ENCODE measurements at places on chromosomes 6 and 20.
A peak's percentile ranks its signal among the peaks of the same experiment; 100 is the strongest.

- DNase-seq, result no peak
These were observed 142.4 kb downstream of the BCAS1 start for GRCh38 chr20:53927990-53928389.

- DNase-seq, result peak; percentile 93
These were observed 36.8 kb downstream of the ZMYND8 start for GRCh38 chr20:47319517-47320252.

- DNase-seq, result no peak
These were observed 57.2 kb downstream of the SHLD1 start for GRCh38 chr20:5807431-5807830.

GRCh38 chr6:127833336-127833735 lies 67.5 kb downstream of the THEMIS start:
- no peak for DNase-seq

GRCh38 chr6:169828176-169828575 lies 76.8 kb downstream of the ERMARD start:
- no peak for DNase-seq

DNA sequence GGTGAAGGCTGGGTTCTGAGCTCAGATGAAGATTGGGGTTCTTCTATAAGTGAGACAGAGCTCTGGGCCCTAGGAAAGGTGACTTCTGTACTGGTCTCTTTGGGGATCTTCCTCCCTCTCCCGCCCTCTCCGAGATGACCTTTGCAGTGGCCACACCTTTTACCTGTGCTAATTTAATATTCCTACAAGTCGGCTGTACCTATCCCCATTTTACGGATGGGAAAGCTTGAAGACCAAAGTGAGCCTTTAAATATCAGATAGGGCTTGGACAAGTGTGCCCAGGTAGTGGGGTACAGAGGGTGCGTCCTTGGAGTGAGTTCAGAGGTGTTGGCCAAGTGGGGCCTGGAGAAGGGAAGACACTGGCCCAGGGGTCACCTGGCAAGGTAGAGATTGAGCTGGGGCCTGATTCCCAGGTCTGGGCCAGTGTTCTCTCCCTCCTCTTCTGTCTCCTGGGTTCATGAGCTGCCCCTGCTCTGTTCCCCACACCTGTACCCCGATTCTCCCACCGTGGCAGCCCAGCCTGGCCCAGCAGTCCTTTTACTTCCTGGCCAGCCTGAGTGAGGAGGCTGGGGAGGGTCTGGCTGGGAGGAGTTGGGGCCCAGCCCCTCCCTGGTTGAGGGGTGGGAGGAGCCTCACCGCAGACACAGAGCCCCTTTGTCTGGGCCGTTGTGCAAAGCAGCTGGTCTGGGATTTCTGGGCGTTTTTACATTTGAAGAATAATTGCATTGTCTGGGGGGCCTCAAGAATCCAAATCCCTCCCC lies 152.1 kb upstream of the RNF24 start:
- DNase-seq, result no peak

DNA sequence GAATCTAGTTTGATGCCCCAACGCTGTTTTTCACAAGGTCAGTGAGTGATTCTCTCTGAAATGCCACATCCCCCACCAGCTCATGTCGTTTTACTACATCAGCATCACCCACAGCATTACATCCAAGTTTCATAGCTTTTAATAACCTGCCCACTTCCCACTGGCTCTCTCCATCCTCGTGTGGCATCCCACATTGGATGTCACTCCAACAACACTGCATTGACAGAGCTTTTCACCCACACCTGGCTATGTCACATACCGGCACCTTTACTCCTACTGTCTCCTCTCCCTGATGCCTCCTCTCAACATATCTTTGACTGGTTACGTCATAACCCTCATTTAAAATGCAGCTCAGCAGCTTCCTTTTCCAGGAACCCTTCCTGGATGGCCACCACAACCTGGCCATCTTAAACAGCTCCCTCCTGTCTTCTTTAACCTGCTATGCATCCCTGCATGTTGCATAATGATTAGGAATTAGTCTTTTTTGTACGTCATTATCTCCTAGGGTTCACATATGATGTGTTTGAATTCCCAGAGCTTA lies 5.0 kb upstream of the ADTRP start:
- DNase-seq, result no peak

GRCh38 chr6:88008411-88008810 lies 39.2 kb upstream of the SPACA1 start:
- no peak for DNase-seq

DNA sequence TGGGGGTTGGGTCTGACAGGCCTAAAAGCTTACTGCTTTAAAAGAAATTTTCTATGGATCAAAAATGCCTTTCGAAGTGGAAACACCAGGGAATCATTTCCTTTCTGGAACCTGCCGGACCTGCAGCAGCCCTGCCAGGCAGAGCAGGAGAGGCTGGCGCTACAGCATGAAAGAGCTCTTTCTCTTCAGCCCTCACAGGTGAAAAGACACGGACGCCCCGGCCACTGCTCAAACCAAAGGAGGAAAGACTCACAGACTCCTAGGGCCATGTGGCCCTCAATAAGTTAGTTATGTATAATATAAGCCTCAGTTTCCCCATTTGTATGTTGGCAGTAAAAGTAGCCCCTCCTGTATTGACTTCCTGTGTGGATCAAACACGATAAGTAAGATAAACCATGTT lies 8.3 kb downstream of the SCML4 start:
- no peak for DNase-seq

DNA sequence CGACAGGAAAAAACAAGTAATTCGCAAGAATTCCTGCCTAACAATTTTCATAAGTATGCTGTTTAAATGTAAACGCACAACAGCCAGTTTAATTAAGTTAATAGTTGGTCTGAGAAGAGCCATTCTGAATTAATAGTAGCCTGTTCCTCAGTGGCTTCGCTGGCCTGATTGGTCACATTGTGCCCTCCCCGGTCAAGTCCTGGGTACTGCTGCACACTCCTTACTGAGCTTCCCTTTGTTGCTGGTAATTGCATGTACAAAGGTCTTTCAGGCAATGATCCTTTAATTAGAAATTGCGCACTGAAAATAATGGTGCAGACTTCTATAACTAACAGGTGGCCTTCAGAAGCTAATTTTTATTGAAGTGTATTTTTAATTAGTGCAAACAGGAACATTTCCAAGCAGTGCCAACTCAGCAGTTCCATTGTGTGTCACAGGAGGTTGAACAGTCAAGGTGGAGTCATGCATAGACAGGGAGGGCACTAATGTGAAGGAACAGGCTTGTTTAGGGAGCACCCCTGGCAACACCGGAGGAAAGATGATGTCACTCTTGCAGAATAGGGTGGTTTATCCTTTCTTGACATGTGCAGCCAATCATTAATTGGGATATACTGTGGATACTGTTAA lies 92.6 kb upstream of the SLC22A23 start:
- no peak for DNase-seq

- DNase-seq, result no peak
These were observed 25.1 kb downstream of the RGS17 start for GRCh38 chr6:153106021-153106420.

DNA sequence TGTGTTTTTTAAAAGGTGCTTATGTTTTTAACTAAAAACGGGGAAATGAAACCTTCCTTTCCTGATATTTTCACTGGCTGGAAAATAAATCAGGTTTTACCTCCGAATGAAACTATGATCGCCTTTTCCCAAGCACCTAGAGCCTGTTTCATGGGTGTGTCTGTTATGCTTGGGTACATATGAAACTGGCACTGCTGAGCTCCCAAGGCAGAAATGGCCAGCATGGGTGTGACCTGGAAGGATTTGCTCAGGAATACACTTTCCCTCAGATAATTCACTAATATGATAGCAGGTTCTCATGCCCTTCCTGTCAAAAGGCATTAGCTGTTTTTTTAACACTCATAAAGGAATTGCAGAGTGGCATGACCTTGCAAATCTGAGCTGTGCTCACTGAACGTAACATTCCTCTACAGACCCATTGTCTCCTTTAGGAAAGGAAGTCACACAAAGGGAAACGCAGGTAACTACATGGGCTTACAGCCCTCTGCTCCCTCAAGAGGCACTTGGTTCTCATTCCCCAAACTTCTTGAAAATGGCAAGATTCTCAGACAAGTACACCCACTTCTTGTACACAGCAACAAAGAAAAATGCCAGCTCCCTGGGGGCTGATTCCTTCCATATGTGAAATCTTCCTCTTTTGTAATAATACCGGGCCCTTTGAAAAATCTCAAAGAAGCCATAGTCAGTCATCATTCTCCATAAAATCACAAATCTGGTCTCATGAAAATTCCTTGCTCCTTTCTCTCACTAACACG lies 72.7 kb downstream of the METTL24 start:
- no peak for DNase-seq

- no peak for DNase-seq
These were observed 23.7 kb upstream of the ID1 start for GRCh38 chr20:31581391-31581790.

- no peak for DNase-seq
These were observed 195.8 kb upstream of the FUT9 start for GRCh38 chr6:95819939-95820338.

- DNase-seq, result no peak
These were observed 263.7 kb downstream of the TBX18 start for GRCh38 chr6:84500726-84501125.

DNA sequence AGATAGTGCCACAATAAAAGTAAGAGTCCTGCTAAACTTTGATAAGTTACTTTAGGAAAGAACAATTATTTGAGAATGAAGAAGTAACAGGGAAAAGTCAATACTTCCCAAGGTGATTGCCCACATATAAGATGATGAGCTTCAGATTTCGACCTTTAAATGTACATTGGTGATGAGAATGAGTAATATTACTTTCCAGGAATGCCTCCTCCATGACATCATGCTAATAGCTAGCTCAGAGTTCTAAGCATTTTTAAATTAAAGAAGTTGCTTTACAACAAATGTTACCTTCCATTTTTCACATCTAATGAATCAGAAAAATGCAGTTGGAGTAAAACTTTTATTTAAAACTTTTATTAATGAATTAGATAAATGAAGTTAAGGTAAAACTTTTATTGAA lies 22.5 kb upstream of the OPN5 start:
- no peak for DNase-seq

DNA sequence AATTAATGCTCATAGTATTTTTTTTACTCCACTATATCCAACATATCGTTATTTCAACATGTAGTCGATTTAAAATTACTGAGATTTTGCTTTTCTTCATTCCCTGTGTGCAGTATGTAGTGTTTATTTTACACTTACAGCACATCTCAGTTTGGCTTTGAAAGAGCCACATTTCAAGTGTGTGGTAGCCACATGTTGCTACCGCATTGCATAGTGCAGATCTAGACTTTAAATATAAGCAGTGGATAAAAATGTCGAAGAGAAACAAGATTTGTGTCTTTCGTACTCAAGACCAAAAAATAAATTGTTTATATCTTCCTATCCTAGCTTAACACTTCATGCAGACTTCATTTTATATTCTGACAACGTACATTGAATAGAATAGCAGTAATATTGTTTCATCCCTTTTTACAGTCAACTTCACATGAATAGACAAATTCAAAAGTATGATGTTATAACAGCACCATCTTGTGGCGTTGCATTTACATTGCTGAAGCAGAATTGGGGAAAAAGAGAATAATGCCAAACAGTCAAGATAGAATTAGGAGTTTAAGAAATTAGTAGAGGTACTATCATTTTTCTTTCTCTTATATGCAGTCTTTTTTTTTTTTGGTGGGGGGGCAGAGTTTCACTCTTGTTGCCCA lies 29.9 kb downstream of the FBXO5 start:
- DNase-seq, result peak; percentile 15

DNA sequence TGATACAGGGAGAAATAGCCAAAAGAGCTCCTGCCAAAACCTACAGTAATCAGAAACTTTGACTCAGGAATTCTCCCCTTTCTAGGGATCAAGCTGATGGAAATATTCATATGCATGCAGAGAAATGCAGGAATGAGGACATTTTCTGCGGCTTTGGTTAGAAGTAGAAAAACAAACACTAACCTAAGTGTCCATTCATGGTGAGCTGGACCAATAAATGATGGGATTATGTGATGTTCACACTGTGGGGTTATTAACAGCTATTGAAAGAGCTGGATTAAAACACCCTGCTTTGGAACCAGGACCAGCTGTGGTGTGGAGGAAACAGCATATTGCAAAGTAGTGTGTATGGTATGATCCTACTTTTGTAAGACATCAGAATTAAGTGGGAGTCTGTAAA lies 143.1 kb downstream of the SYCP2 start:
- DNase-seq, result no peak

GRCh38 chr20:16381444-16381843 lies 191.8 kb downstream of the KIF16B start:
- no peak for DNase-seq

DNA sequence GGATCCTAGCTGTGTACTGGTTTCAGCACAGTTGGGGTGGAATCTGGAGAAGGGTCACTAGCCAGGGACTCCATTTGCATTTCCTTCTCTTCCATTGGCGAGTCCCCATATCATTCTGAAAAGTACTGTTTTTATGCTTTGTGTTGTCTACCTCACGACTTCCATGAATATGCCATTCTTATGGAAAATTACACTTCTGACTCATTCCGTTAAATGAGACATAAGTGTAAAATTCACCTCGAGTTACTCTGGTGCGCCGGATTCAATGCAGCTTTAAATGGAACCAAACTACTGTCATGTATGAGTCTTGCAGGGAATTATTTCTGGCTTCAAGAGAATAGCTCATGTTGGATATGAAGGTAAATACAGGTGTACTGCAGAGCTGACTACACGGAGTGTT lies 99.2 kb downstream of the PDE7B start:
- DNase-seq, result no peak

DNA sequence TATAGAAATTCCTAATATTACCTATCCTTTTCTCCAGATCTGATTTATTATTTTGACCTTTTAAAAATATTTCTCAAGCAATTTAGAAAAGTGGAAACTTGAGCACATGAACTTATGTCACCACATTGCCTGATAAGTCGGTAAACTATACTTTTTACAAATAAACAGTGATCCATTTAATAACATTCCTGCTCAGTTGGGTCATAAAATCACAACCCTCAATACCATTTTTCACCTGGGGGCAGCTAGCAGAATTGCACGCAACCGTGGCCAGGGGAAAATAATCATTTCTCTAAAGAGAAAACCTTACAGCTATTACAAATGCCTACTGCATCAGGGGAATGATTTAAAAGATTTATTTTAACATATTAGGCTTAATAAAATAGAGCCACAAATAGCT lies 614.5 kb downstream of the PHF3 start:
- DNase-seq, result no peak

DNA sequence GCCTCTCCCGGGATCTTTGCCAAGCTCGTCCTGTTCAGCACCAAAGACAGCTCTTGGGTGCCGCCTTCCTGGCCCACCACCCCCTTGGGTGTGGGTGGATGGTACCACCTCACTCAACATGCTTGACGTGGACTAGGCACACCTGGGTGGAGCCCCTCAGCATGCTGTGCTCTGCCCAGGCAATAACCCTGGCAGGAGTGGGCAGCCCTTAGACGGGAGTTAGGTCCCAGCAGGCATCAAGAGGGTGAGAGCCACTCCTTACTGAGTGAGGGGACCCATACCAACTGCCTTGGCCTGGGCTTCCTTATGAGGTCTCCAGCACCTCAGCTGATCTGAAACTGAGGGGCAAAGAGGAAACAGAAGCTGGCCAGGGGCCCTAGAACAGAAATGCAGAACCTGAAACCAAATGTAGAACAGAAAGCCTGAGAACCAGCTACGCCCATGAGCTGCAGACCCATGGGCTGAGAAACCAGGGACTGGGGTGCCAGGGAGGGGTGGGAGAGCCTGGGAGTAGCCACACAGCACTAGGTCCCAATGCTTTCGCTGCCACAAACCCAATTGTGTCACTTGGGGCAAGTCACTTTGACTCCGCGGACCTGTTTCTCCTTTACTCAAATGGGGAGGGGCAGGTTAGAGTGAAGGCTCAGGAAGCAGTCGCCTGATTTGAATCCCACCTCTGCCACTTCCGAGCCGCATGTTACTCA lies 2.0 kb downstream of the FGD2 start:
- no peak for DNase-seq

- no peak for DNase-seq
These were observed 252.9 kb upstream of the ZFP64 start for GRCh38 chr20:52444455-52444854.

All from muscle of arm (tissue), 14 donors.